ENCODE measurements at places on chromosomes 1 and 21. TPM values are rescaled to one million over a fixed set of nuclear protein-coding genes. Genes with fewer than 3 reads are reported as not detected.

The UBXN10 gene
- total RNA-seq = under 0.01 TPM

The LCE1E gene
- not detected for total RNA-seq

The SLC50A1 gene
- total RNA-seq = 36.9 TPM

The LRRC7 gene
- under 0.01 TPM for total RNA-seq

The PDPN gene
- total RNA-seq = 108 TPM

The RIIAD1 gene
- not detected for total RNA-seq

The EFCAB14 gene
- total RNA-seq = 65.7 TPM

The FCRLB gene
- total RNA-seq = 0.44 TPM

The CFHR1 gene
- total RNA-seq = not detected

The NTMT2 gene
- not detected for total RNA-seq

The ANGPTL3 gene
- total RNA-seq = not detected

The CLCNKA gene
- total RNA-seq = not detected

The SPRR2E gene
- not detected for total RNA-seq

The UBQLN4 gene
- 12.1 TPM for total RNA-seq

The BPNT1 gene
- 28.6 TPM for total RNA-seq

The S100A7A gene
- not detected for total RNA-seq

The KLHDC7A gene
- not detected for total RNA-seq

The MFAP2 gene
- 25.6 TPM for total RNA-seq

The RAB3B gene
- 1.2 TPM for total RNA-seq
